ENCODE measurements at places on chromosomes 2 and 18.

DNA sequence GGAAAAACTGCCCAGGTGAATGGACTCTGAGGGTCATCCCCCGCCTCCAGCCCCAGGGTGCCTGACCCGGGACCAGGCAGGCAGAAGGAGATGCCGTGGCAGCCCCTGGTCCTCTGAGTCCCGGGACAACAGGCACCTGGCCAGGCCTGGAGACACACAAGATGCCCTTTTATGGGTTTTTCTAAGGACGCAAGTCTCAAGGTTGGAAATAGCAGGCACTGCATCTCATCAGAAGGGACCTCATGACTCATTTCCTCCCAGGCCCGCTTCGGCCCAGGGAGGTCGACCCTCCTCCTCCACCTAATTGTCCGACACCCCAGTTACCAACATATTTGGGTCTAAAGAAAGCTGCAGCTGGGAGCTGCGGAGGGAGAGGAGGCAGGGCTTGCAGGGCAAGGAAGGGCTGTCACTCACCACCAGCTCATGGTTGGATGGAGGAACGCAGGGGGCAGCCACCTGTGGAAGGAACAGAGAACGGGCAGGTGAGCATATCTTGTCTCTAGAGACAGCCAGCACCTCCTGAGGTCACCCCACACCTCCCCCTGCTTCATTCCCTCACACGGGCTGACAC lies 82.9 kb downstream of the TNS1 start:
- DNase-seq, result peak; percentile 56

DNA sequence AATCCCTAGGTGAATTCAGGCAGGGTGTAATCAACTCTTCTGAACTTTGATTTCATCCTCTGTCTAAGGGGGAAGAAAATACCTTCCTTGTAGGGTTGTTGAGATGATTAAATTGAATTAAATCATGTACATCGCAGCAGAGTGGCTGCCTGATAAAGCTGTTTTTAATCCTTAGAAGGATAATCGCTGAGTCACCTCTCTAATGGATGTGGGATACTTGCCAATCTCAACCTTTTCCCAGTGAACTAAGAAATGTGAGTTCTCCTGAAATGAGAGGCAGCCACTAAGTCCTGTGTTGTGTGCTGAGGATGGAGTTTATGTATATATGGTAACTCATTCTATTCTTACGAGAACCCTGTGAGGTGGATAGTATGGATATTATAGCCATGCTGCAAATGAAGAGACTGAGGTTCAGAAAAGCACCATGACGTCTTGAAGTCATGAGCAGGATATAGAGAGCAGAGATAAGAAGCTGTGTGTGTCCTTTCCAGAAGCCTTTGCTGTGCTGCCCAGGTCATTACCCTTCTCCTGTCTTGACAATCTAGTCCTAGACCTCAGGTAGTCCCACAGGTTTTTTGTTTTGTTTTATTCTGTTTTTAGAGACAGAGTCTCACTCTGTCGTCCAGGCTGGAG lies 93.3 kb downstream of the HNRNPLL start:
- peak; percentile 27 for DNase-seq

DNA sequence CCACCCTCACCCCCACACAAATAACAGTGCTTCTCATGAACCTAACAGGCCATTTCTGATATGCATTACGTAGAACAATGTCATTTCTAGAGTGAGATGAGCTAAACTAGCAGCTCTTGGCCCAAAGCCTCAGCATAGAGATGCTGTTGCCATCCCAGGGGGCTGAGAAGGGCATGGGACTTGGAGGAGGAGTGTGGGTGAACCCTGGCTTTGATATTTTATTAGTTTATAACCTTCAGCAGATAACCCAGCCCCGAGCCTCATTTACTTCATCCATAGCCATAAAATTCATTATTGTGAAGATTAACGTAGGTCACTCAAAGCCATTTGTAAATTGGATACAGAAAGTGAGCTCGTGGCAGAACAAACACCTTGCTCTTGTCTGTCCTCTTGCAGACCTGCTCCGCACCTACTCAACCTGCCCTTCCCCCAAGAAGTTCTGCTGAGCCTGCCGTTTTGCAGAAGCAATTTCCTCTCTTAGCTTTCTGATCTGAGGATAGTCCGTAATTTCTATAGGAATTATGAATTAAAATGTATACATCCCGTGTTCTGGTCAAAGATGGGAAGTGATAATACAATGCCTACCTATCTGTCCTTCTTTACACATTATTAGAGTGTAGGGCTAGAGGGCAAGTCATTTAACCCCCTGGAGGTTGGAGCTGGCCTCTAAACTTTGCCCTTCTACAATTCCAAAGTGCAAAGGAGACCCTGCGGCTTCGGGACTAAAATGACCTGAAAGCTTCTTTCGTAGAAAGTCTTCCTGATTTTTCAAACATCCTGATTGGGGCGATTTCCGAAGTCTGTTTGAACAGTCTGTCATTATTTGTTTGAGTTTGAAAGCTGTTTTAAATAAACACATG lies 187.4 kb downstream of the BCL2 start:
- DNase-seq, result no peak

DNA sequence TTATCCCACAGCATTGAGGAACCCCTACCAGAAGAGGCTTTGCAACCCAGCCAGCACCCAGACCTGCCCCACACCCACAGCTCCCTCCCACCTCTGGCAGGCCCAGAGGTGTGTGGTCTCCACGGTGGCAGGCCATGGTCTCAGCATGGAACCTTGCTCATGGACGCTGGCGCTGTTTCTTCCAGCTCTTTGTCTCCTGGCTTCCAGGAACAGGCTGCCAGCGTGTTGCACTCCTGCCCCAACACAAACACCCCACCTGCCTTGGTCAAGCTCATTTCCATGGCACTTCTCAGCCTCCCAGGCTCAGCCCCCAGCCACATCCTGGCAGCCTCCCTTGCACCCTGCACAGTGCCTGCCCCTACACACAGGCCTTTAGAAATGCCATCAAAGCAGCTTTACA lies 31.7 kb downstream of the EN1 start:
- no peak for DNase-seq

DNA sequence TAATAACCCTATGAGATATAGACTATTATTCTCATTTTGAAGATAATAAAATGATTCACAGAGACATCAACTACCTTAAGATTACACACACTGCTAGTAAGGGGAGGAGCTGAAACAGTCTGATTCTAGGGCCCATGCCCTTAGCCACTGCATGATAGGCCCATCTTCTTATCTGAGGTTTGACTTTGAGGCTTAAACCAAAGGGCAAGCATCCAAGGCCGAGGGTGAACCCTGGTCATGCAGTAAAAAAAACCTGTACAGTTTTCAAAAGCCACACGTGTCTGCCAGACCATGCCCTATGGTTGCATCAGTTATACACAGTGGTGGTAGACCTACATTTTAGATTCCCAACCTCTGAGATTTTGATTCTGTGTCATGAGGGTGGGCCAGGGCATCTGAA lies 44.8 kb downstream of the POLE4 start:
- DNase-seq, result no peak

DNA sequence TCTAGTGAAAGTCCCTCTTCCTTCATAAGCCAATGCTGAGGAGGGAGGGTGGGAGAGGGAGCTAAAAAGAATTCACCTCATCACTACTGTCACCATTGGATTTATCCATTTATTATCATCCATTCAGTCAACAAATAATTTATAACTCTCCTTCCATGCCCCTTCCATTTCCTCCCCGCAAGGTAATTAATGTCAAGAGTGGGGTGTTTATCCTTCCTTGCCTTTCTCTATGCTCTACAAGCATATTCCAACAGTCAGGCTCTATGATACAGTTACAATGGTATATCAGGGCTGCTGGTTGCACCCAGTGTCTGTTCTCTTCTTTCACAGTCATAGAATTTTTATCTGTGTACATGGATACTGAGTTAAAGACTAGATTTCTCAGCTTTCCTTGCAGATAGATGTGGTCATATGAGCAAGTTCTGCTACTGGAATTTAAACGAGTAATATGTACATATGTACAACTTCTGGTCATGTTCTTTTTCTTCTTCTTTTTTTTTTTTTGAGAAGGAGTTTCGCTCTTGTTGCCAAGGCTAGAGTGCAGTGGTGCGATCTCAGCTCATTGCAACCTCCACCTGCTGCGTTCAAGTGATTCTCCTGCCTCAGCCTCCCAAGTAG lies 5.1 kb upstream of the MFSD6 start:
- no peak for DNase-seq

DNA sequence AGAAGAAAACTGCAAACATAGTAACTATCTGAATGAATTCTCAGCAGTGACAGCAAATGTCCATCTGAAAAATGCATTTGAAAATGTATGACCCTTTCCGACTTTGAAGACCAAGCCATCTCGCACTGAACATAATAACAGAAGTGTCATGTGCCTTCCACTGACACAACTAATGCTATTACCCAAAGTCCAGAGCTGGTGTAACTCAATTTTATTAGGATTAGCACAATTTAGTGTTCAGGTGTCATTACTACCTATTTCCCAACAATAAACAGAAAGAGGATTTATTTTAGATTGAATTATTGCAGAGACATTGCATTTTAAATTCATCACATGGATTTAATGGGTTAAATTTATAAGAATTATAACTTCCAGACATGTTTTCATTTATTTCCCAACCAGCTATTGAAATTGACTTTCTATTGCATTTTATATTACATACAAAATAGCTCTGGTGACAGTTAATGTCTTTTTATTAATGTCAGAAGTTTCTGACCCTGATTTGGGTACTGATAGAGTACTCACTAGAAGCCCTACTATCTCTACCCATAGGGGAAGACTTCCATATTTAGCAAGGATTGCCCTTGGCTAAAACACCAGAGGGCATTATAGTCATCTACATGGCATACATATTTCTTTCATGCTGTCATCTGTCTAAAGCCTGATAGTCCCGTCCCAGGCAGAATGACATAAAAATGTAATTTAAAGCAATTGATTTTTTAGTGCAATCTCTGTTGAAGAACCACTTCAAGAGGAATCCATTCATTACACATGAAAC lies 7.0 kb upstream of the STK39 start:
- DNase-seq, result peak; percentile 48

DNA sequence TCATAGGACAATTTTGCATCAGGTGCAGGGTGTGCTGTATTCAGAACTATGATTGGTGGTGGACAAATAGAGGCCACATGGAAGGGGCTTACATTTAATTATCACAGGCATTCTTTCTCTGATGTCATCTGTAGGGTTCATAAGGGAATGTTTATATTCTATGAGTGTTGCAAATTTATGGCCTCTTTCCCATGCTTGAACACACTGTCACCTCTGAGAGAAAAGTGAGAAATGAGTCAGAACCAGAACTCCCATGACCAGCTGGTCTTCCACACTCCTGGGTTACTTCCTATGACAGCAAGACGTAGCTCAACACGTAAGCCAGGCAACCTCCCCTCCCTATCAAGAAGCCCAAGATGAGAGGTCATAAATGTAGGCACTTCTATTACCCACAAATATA lies 310.8 kb downstream of the PIEZO2 start:
- no peak for DNase-seq

DNA sequence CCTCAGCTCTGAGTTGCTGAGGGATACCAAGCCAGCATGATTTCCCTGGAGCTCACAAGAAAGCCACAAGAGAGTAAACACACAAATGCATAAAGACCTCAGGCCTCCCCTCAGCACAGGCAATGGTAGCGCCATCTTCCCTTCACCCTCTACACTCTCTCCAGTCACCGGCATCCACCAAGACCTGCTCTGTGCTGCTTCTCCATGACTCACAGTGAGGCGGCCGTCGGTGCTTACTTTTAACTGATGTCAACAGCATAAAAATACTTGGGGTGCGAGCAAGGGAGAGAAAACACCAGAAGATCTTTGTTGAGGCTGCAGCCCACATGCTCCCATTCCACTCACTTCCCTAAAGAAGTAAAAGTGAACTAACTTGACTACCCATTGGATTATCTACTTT lies 46.7 kb downstream of the L3MBTL4 start:
- no peak for DNase-seq

DNA sequence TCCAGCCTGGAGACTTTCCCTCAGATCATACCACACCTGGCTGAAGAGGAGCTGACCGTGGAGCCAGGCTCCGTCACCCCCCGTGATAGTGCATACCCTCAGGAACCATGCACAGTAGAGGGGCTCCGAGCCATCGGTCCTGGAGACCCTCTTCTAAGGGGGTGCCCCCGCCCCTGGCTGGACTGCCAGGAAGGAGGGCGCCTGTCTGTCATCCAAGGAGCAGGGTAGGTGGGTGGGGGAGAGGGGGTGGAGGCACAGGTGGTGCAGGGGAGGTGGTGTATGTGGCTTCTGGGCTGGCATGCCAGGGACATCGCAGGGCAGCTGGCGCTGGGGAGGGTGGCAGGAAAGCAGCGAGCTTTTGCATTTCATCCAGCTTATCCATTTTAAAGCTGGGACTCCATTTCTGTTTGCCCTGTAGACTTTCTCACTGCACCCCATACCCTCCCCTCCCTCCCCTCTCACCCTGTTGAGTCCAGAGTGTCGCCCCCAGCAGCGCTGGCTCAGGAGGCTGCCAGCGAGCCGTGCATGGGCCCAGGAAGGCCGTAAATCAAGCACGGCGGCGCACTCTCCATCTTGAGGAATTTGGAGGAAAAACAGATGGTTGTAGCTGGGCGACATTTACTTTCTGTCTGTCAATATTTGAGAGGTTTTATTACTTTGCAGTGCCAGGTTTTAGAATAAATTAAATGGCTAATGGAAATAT lies 56.2 kb upstream of the HS6ST1 start:
- no peak for DNase-seq
